ENCODE measurements at places on chromosomes 2 and 18.

DNA sequence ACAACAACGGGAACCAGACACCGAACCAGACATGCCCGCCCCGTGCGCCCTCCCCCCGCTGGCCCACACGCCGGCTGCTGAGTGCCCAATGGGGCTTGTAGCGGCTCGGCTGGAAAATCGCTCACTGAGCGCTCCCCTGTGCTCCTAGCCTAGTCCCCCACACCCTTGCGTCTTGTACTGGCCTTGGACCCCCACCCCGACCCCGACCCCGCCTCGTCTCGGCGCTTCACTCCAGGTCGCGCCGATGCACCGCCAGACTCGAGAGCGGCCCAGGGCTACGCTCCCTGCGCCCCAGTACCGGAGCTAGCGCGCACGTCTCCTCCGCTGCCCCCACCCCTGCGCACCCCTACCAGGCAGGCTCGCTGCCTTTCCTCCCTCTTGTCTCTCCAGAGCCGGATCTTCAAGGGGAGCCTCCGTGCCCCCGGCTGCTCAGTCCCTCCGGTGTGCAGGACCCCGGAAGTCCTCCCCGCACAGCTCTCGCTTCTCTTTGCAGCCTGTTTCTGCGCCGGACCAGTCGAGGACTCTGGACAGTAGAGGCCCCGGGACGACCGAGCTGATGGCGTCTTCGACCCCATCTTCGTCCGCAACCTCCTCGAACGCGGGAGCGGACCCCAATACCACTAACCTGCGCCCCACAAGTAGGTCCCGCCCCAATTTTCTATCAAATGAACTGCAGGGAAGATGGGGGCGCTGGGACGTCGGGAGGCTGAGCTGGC lies 1.5 kb downstream of the GAD1 start:
- no peak for DNase-seq

GRCh38 chr2:172811027-172811426 lies 75.4 kb downstream of the RAPGEF4 start:
- no peak for DNase-seq

- DNase-seq: no peak
These were observed 152.2 kb upstream of the REV1 start for GRCh38 chr2:99641999-99642398.

- DNase-seq: no peak
These were observed 82.9 kb downstream of the CRIM1 start for GRCh38 chr2:36438449-36438977.

GRCh38 chr2:109272461-109272860 lies 143.5 kb downstream of the SH3RF3 start:
- no peak for DNase-seq

GRCh38 chr18:24947521-24948305 lies 404.3 kb downstream of the ZNF521 start:
- no peak for DNase-seq

GRCh38 chr2:59938181-59938580 lies 615.3 kb downstream of the BCL11A start:
- no peak for DNase-seq

DNA sequence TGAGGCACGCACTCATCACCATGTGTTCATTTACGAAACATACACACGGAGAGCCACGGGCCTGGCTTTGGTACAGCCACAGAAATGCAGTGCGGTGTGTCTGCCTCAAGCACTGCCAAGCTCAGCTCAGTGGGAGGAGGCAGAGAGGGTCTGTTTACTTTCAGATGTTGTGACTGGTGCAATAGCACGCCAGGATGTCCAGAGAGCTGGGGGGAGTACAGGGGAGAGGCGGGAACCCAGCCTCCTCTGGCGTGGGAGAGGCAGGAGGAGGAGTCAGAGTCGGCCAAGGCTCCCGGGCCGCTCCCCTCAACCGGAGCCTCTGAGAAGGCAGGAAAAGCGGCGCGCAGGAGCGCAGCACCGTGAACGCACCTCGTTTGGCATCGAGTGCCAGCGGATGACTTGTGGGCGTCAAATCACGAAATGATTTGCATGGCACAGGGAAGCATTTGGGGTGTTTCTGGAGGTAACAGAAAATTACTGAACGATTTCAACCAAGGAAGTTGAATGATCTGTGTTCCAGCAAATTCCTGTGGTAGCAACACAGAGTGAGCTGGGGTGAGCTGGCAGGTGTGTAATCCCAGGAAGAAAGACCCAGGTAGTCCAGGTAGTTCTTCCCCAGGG lies 143.0 kb downstream of the ZNF516 start:
- DNase-seq: no peak

- DNase-seq: no peak
These were observed 301.7 kb downstream of the PAX3 start for GRCh38 chr2:221997100-221997499.

GRCh38 chr2:106018141-106018540 lies 176.0 kb downstream of the UXS1 start:
- no peak for DNase-seq

- no peak for DNase-seq
These were observed 52.1 kb upstream of the CNGA3 start for GRCh38 chr2:98293931-98294687.

- no peak for DNase-seq
These were observed 37.3 kb downstream of the PTCD3 start for GRCh38 chr2:86143307-86143706.

GRCh38 chr2:239476757-239477585 lies 76.2 kb upstream of the HDAC4 start:
- DNase-seq: no peak

DNA sequence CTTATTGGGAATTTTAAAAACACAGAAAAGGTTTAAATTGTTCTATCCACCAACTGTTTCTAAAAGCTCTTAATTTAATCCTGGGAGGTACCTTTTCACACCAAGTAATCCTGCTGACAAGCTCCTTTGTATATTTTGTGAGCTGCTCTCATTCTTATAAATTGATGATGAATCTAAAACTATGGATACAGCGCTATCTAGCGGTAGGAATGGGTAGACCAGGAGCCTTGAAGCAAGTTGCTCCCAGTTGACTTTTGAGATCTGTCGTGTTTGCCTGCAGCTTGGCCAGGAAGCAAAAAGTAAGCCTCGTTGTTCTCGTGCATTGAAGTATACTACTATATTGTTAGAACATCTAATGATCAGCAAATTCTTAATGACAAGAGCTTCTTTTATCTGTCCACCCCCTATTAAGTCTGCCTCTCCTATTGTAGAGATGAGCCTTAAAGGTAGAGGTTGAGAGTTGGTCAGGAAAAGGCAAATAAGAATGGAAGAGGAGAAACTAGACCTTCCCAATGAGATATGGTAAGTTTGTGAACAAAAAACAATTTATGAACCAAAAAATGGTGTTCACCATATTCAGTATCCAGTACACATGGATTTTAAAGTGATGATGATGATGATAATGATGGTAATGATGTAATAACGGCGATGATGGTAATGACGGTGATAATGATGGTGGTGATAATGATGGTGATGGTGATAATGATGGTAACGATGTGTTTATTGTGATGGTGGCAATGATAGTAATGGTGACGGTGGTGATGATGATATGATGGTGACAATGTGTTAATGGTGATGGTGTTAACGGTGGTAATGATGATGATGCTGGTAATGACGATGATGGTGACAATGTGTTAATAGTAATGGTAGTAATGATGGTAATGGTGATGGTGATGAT lies 212.1 kb upstream of the NCKAP5 start:
- DNase-seq: no peak

GRCh38 chr2:8238521-8239230 lies 443.2 kb upstream of the ID2 start:
- no peak for DNase-seq

GRCh38 chr2:80496775-80497174 lies 192.2 kb upstream of the LRRTM1 start:
- DNase-seq: no peak

GRCh38 chr2:26470601-26471260 lies 7.2 kb downstream of the OTOF start:
- DNase-seq: no peak

DNA sequence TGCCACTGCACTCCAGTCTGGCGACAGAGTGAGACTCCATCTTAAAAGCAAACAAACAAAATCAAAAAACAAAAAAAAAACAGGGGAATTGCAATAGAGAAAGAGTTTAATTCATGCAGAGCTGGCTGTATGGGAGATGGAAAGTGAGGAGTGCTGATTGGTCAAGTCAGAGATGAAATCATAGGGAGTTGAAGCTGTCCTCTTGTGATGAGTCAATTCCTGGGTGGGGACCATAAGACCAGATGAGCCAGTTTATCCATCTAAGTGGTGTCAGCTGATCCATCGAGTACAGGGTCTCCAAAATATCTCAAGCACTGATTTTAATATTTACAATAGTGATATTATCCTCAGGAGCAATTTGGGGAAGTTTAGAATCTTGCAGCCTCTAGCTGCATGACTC lies 45.3 kb downstream of the FRZB start:
- no peak for DNase-seq

- no peak for DNase-seq
These were observed 22.8 kb upstream of the ASB18 start for GRCh38 chr2:236286873-236287545.

- DNase-seq: no peak
These were observed 2.0 kb downstream of the NAGK start for GRCh38 chr2:71070294-71071093.

DNA sequence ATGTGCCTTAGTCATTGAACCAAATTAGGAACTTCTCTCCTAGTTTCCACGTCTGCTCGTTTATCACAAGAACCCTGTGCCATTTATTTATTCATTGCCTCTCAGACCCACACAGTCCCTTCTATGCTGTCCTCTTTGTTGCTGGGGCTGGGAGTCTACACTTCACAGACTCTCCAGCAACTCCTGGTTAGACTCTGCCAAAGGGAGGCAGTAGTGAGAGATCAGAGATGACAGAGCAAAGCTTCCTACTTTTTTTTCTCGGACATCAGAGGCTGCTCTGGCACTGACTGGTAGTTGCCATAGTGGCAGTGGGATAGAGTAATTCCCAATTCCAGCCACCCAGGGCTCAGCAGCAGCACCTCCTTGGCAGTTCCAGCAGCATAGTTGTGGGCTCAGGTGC lies 277.5 kb downstream of the BCL11A start:
- no peak for DNase-seq

- no peak for DNase-seq
These were observed 1.5 kb upstream of the PRKAG3 start for GRCh38 chr2:218833023-218833609.

GRCh38 chr2:188294352-188294926 lies 2.8 kb downstream of the GULP1 start:
- DNase-seq: no peak

- DNase-seq: no peak
These were observed 122.5 kb downstream of the FOXI3 start for GRCh38 chr2:88329815-88330603.

DNA sequence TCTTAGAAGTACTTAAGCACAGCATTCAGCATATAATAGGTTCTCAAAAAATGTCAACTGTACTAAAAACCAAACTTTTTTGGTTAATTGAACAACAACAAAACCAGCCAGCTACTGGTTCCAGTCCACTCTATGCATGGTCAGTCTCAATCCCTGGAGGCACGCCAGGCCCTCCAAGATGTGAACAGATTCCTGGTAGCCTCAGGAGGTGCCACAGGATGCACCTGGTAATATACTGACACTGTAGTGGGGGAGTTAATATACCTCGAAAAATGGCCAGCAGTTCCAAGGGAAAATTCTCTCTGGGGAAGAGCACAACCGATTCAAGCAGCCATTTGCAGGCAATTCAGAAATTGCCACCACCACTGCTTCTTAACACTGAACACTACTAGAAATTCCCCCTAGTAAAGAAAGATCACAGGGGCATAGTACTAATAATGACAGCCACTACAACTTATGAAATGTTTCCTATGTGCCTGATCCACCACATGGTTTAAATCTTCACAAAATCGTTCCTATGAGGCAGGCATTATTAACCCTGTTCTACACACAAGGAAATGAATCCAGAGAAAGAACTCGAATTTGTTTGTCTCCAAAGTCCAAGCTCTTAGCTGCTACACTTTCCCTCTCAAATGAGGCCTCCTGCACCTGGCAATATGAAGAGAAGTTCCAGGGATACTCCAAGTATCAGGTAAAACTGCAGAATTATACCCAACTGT lies 3.4 kb downstream of the MGAT4A start:
- no peak for DNase-seq

GRCh38 chr2:22970284-22970975 lies 414.5 kb upstream of the KLHL29 start:
- no peak for DNase-seq

GRCh38 chr2:223079378-223079777 lies 27.4 kb downstream of the KCNE4 start:
- DNase-seq: no peak

- DNase-seq: no peak
These were observed 62.5 kb downstream of the GNAL start for GRCh38 chr18:11751341-11752115.

GRCh38 chr2:9445089-9445488 lies 21.6 kb downstream of the CPSF3 start:
- DNase-seq: no peak
